ENCODE measurements at places on chromosomes 4 and X. TPM values are rescaled to one million over a fixed set of nuclear protein-coding genes. Genes with fewer than 3 reads are reported as not detected.

GRCh38 chr4:94642561-94642866 is 115.2 kb upstream of the BMPR1B start:
- no peak for DNase-seq
- H3K4me1 ChIP-seq: peaks cover 25% of the 10 kb centered on the region
- H3K4me3 ChIP-seq: no peak overlapping the region
- no peak overlapping the region for H3K27ac ChIP-seq
- peaks cover 87% of the 10 kb centered on the region for H3K36me3 ChIP-seq

DNA sequence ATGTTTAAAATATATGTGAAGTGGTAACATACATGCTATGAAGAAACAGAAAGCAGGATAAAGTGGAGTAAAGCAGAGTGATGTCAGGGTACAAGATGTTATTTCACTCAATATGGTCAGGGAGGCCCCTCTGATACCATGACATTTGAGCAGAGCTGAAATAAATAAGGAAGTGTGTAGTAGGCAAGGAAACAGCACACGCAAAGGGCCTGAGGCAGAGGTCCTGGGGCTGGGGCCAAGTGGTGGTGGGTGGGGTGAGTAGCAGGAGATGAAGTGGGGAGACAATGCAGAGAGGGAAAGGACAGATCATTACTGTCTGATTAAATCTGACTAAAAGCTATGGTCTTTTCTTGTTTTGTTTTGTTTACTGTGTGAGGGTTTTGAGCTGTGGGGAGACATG is 61.1 kb downstream of the FAM13A start:
- H3K4me3 ChIP-seq: no peak overlapping the region
- no peak overlapping the region for H3K27ac ChIP-seq
- H3K27me3 ChIP-seq: no peaks in the 10 kb centered on the region
- DNase-seq: no peak
- no peaks in the 10 kb centered on the region for H3K36me3 ChIP-seq

- no peak overlapping the region for H3K4me3 ChIP-seq
- H3K4me1 ChIP-seq: peaks cover 24% of the 10 kb centered on the region
- peak overlapping the region; percentile 25 for H3K27ac ChIP-seq
- H3K36me3 ChIP-seq: no peaks in the 10 kb centered on the region
- no peaks in the 10 kb centered on the region for H3K27me3 ChIP-seq
These were observed 94.2 kb downstream of the CXCL13 start for GRCh38 chr4:77699731-77700210.

- no peaks in the 10 kb centered on the region for H3K4me1 ChIP-seq
- H3K36me3 ChIP-seq: no peaks in the 10 kb centered on the region
- DNase-seq: no peak
- no peak overlapping the region for H3K4me3 ChIP-seq
These were observed 95.4 kb downstream of the GPR143 start for GRCh38 chrX:9670136-9670814.

GRCh38 chr4:174278467-174278866 is 5.0 kb downstream of the FBXO8 start:
- DNase-seq: no peak
- H3K36me3 ChIP-seq: no peaks in the 10 kb centered on the region
- no peaks in the 10 kb centered on the region for H3K27me3 ChIP-seq
- H3K4me1 ChIP-seq: peaks cover 60% of the 10 kb centered on the region
- H3K4me3 ChIP-seq: no peak overlapping the region

PRRG1 gene
- total RNA-seq: 12.9 TPM

EDNRA gene
- 10.0 TPM for total RNA-seq

DNA sequence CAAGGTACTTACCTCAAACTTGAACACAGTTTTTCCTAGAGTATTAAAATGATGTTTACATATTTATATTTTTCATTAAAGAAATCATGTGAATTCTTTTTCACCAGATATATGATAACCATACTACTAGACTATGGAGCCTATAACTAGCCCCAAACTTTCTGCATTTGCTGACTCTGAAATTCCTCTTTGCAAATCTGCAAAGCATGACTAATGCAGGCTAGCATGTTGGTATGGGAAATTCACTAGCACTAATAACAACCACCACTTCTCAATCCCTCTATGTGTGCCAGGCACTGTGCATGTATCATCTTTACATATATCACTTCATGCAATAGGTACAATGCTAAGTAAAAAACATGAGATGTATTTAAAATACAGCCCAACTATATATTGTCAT is 51.1 kb downstream of the SLC10A7 start:
- H3K4me3 ChIP-seq: no peak overlapping the region
- no peaks in the 10 kb centered on the region for H3K27me3 ChIP-seq
- no peak overlapping the region for H3K27ac ChIP-seq
- DNase-seq: no peak
- H3K4me1 ChIP-seq: no peaks in the 10 kb centered on the region

GRCh38 chr4:151721466-151721865 is 39.3 kb downstream of the GATB start:
- H3K4me3 ChIP-seq: no peak overlapping the region
- H3K27me3 ChIP-seq: no peaks in the 10 kb centered on the region
- DNase-seq: no peak
- no peaks in the 10 kb centered on the region for H3K36me3 ChIP-seq
- no peak overlapping the region for H3K27ac ChIP-seq

- no peaks in the 10 kb centered on the region for H3K27me3 ChIP-seq
- H3K27ac ChIP-seq: peak overlapping the region; percentile 56
- H3K4me1 ChIP-seq: peaks cover 100% of the 10 kb centered on the region
- no peak for DNase-seq
These were observed 34.6 kb downstream of the PDLIM5 start for GRCh38 chr4:94486372-94486801.

DNA sequence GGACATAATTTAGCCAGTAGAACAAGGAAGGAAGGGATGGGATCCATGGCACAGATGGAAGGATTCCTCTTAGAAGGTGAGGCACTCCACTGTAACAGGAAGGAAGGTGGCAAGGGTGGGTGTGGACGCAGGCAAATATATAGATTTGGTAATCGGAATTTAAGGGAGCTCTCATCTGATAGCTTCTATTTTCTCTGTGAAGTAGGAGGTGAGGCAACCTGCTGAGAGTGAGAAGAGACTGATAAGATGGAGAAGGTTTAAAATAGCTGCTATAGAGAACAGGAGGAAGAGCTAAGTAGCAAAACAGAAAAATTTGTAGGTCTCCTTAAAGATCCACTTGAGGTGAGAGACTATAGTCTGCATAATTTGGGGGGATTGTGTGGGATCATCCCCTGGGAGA is 61.8 kb upstream of the BRS3 start:
- no peaks in the 10 kb centered on the region for H3K4me1 ChIP-seq
- no peaks in the 10 kb centered on the region for H3K27me3 ChIP-seq
- no peak for DNase-seq
- H3K36me3 ChIP-seq: no peaks in the 10 kb centered on the region
- no peak overlapping the region for H3K4me3 ChIP-seq
- H3K27ac ChIP-seq: no peak overlapping the region

GRCh38 chr4:25308306-25308705 is 4.3 kb upstream of the ZCCHC4 start:
- H3K36me3 ChIP-seq: no peaks in the 10 kb centered on the region
- H3K27ac ChIP-seq: no peak overlapping the region
- H3K4me1 ChIP-seq: peaks cover 7% of the 10 kb centered on the region
- DNase-seq: no peak
- H3K4me3 ChIP-seq: no peak overlapping the region

NUDT10 gene
- total RNA-seq: 0.27 TPM

GRCh38 chrX:47484885-47485284 is 1.9 kb upstream of the ZNF41 start:
- H3K36me3 ChIP-seq: no peaks in the 10 kb centered on the region
- H3K4me3 ChIP-seq: peak overlapping the region; percentile 81
- no peaks in the 10 kb centered on the region for H3K27me3 ChIP-seq
- no peak for DNase-seq
- H3K4me1 ChIP-seq: peaks cover 16% of the 10 kb centered on the region

DNA sequence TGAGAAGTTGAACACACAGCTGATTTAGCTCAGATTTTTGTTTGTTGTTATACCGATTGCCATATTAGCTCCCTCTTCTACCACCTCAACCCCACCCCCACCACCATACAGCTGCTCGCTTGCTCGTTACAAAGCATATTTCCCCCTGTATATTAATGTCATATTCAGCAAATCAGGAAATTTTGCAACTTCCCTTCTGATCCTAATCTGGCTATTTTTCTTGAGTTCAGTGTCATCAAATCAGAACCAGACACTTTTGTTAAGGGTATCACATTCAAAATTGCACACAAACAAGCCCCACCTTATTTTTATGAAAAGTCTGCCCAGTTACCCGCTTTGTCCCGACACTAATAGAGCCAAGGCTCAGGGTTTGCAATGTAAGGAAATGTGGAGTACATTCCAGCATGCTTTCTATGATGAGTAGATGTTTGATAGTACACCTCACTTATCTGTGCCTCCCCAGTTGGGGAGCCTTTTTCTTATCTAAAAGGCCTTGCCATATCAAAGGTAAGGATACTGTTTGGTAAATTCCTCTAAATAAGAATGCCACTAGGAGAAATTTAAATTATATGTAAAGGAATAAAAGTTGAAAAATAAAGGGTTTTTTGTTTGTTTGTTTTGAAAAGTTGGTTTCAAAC is 212.2 kb downstream of the CBR4 start:
- H3K27me3 ChIP-seq: no peaks in the 10 kb centered on the region
- H3K27ac ChIP-seq: peak overlapping the region; percentile 74
- H3K36me3 ChIP-seq: no peaks in the 10 kb centered on the region
- no peak for DNase-seq
- H3K4me3 ChIP-seq: no peak overlapping the region

- H3K36me3 ChIP-seq: no peaks in the 10 kb centered on the region
- peak overlapping the region; percentile 25 for H3K27ac ChIP-seq
- DNase-seq: no peak
- peaks cover 24% of the 10 kb centered on the region for H3K27me3 ChIP-seq
- peak overlapping the region; percentile 37 for H3K4me3 ChIP-seq
These were observed 100.5 kb downstream of the CLNK start for GRCh38 chr4:10584042-10584441.

ASMT gene
- not detected for total RNA-seq

DNA sequence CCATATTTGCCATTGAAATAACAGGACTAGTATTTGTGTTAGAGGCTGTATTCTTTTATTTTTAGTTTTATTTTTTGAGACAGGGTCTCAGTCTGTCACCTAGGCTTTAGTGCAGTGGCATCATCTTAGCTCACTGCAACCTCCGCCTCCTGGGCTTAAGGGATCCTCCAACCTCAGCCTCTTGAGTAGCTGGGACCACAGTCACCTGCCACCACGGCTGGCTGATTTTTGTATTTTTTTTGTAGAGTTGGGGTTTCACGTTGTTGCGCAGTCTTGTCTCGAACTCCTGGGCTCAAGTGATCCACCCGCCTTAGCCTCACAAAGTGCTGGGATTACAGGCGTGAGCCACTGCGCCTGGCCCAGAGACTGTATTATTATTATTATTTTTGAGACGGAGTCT is 15.3 kb downstream of the TMEM131L start:
- peaks cover 63% of the 10 kb centered on the region for H3K4me1 ChIP-seq
- H3K27ac ChIP-seq: no peak overlapping the region
- H3K27me3 ChIP-seq: no peaks in the 10 kb centered on the region
- DNase-seq: no peak
- no peak overlapping the region for H3K4me3 ChIP-seq
- H3K36me3 ChIP-seq: no peaks in the 10 kb centered on the region

Data from left ventricle myocardium inferior (tissue), 1 donor.